ENCODE measurements at places on chromosomes 13 and 19.

- no peak for ATAC-seq
Measured at GRCh38 chr13:89708013-89708412, 1639.5 kb upstream of the MIR17HG start.

DNA sequence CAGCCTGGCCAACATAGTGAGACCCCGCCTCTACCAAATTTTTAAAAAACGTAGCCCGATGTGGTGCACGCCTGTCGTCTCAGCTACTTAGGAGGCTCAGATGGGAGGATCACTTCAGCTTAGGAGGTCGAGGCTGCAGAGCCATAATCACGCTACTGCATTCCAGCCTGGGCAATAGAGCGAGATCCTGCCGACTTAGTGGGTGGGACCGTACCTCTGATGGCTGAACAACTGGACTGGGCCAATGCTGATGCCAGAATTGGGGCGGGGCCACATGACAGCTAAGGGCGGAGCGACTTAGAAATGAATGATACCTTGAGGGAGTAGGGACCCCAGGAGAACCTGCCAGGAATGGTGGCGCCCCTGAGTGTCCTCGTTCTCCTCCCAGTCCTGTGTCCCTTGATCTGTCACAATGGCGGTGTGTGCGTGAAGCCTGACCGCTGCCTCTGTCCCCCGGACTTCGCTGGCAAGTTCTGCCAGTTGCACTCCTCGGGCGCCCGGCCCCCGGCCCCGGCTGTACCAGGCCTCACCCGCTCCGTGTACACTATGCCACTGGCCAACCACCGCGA, 3.6 kb downstream of the LTBP4 start:
- ATAC-seq = no peak

DNA sequence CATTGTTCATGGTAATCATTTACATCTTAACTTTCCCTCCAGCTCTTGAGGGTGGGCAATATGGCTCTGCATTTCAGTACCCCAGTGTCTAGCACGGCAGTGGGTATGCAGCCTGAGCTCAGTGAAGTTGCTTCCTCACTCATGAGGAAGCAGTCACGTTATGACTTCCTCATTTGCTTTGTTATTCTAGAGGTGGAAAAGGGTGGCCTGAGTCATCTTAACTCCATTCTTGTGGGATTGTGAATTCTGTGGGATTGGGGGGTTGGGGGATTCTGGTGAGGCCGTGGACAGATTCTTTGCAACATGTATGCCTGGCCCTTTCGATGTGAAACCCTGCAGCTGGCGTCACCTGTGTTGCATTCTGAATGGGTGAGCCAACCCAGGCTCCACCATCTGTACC, 406.7 kb upstream of the ZNF507 start:
- no peak for ATAC-seq

- ATAC-seq = no peak
Measured at GRCh38 chr19:36265064-36265463, 50.2 kb downstream of the ZNF146 start.

DNA sequence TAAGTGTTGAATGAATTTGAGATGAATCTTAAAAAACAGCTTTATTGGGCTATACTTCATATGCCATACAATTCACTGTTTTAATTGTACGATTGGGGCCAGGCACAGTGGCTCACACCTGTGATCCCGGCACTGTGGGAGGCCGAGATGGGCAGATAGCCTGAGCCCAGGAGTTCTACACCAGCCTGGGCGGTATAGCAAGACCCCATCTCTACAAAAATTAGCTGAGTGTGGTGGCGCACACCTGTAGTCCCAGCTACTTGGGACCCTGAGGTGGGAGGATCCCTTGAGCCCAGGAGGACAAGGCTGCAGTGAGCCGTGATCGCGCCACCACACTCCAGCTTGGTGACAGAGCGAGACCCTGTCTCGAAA, 10.3 kb downstream of the ARID3A start:
- no peak for ATAC-seq

GRCh38 chr13:27783111-27783510, 9.2 kb upstream of the GSX1 start:
- no peak for ATAC-seq

DNA sequence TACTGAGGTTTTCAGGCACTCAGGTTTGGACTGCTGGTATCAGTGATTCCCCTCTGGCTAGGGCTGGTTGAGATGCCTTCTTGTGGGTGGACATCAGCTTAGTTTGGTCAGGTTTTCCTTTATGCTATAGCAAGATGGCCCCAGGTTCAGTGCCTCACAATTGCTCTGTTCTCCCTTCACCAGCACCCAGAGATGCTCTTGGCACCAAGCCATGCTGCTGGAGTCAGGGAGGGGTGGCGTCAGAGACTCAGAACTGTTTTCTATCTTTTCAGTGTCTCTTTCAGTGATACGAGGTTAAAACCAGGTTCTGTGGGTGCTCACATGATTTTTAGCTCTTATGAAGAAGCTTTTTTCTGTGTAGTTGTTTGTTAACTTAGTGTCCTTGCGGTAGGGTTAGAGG, 96.9 kb downstream of the NBEA start:
- ATAC-seq = no peak

DNA sequence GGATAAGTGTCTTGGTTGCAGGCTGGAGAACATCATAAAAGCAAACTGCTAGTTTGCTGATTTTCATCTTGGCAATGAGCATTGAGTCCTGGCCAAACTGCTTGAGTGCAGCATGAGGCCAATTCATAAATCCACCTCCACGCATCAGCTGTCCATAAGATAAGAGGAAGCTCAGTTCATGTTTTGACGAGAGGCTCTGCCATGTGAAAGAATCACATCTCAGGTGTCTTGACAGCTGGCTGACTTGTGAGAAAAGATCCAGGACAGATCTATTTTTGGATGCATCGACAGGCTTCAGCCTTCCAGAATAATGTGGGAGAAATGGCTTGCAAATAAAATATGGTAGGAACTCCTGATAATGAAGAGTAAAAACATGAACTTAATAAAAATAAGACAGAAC, 5.4 kb upstream of the ZNF682 start:
- ATAC-seq = no peak

GRCh38 chr19:4829001-4829712, 2.4 kb downstream of the TICAM1 start:
- no peak for ATAC-seq

DNA sequence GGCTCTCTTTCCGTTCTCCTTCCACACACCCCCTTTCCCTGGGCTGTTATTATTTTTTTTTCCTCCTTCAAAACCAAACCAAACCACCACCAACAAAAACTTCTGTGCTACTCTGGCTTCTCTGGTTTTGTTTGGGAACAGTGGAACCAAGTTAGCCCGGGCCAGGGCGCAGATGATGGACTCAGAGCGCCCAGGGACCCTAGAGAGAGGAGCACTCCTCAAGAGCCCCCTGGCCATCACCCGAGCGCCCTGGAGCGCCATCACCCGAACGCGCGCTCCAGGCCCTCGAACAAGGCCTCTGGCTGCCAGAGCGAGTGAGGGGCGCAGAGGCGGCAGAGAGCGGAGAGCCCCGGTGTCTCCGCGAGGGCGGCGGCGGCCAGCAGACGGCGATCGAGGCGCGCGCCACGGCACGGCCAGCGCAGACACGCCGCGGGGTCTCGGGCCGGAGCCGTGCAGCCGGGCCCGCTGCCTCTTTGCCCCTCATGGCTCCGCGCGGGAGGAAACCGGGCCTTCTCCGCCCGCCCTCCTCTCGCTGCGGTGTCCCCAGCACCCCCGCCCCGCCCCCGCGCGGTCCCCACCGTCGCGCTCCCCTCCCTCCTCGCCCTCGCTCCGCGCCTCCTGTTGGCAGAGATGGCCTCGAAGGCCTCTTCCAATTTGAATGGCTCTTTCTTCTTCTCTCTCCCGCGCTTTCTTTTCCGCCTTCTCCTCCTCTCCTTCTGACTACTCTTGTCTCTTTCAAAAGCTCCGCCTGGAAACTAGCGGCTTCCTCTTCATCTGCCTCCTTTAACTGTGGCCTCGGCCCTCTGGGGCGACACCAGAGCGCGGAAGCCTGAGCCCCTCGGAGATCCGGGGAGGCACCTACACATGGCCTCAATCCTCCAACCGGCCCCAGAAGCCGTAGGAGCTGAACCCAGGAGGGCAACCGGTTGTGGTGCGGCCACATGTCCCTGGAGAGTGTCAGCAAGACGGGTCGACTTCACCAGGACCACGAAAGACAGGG, 4.1 kb upstream of the SOX1 start:
- ATAC-seq = no peak

DNA sequence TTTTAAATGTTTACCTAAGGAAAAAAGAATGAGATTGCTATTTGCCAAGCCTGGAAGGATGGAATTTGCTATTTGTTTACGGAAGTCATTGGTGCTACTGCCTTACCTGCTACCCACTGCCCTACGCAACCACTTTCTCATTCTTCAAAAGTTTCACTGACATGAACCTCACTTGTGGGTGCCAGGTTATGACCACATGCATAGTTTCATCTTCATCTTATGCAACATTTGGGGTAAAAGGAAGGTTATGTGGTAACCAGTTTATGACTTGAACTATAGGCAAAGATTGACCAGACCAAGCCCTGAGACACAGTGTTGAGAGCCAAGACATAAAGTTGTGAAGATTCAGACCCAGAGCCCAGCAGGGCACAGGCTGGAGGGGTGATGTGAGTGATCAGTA, 142.5 kb downstream of the LACC1 start:
- ATAC-seq = no peak

DNA sequence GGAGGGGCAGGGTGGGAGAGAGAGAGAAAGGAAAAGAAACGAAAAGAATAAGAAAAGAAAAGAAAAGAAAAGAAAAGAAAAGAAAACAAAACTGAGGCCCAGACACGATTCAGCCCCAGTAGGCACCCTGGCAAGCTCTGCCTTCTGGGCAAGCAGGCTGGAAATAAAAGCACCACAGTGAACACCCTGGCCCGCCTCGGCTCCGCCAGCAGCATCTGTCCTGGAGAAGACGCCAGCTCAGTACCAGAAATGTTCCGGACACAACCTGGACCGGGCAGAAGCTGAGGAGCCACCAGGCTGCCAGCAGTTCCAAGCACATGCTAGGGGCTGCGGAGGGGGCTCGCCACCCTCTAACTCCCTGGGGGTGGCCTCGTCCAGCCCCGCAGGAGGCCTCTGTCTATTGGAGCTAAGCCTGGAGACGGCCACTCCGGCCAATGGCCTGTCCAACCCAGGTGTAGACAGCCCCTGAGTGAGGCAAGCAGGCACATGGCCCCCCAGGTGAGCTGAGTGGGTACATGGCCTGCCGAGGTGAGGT, 11.4 kb upstream of the CPAMD8 start:
- no peak for ATAC-seq

DNA sequence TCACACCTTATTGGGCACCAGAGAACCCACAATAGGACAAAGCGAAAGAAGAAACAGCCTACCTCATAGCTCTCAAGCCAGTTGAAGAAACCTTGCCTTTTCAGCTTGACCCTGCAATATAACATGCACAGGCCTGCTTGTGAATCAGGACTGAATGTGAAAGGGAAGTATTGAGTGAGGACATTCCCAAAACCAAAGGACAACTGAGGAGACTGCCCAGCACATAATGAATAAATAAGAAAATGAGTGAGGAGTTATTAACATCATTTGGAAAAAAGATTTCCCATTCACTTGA, 15.7 kb upstream of the ZNF544 start:
- ATAC-seq = no peak

- ATAC-seq = no peak
Measured at GRCh38 chr19:12642506-12642905, 24.0 kb downstream of the MAN2B1 start.

DNA sequence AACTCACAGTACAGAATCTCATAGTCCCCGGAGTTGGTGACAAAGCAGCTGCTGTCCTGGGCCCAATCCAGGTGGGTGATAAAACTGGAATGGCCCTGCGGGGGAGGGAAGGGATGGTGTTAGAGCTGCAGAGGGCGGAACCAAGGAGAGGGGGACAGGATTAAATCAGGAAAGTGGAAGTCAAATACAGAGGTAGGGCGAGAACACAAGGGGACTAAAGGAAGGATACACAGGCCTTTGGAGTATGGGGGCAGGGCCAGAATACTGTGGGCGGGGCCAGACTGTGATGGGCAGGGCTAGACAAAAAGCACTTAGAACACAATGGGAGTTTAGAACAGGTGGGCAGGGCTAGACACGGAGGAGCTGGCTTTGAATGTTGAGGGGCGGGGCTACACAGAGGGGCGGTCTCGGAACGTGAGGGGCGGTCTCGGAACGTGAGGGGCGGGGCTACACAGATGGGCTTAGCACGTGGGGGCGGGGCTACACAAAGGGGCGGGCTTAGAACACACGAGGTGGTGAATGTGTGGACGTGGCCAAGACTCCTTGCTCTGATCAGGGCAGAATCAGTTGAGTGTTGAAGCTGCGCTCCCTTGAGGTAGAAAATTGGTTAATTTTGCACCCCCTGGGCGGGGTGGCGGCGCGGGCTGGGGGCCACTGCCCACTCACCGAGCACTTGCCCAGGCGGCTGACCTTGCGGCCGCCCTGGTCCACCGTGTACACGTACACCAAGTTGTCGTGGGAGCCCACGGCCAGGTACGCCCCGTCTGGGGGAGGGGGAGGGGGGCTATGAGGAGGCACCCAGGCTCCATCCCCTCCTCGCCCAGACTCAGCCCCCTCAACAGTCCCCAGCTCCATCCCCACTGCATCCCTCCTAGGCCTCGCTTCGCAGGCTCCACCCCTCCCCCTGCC, 14.0 kb upstream of the GPR4 start:
- ATAC-seq = peak; percentile 63

DNA sequence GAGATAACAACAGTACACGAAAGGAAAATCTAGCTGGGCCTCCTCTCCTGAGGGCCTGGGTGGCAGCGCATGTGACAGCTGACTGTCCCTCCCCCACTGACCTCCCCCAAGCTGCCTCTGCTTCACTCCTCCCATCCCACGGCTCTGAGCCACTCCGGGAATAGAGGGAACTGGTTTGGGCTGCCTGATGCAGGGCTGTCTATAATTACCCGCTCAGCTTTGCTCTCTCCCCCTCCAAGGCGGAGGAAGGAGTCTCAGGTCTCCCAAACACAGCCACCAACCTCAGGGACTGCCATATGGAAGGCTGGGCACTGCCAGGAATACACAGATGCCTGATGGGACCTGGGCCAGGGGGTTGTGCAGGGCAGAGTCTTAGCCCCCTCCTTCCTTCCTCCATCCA, 7.9 kb downstream of the NAPA start:
- no peak for ATAC-seq

GRCh38 chr13:23799945-23800344, 89.3 kb downstream of the MIPEP start:
- peak; percentile 77 for ATAC-seq

GRCh38 chr19:29501816-29502580, 23.8 kb upstream of the VSTM2B start:
- no peak for ATAC-seq

DNA sequence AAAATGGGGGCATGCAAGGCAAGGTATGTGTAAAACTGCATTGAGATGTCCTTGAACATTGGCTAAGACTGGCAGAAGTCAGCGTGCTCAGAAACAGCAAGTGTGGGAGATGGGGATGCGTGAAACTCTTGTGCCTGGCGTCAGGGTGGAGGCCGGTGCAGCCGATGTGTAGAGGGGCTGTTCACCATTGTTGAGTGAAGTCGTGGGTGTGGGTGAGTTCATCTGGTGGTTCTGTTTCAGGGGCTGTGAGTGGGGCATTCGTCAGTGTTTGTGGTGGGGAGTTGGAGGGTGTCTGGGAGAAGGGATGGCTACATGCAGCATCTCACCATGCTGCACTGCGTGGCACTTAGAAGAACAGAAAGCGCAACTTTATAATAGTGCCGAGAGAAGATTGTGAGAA, 11.4 kb upstream of the MIA start:
- no peak for ATAC-seq

- no peak for ATAC-seq
Measured at GRCh38 chr13:45941261-45941660, 89.7 kb upstream of the SIAH3 start.

Data from activated CD4-positive, CD25-positive, alpha-beta regulatory T cell treated with anti-CD3 and anti-CD28 coated beads, Interleukin-2, amount 50 U/mL, for 24 hours (primary cell).